Natural killer cell (primary cell): ENCODE measurements at places on chromosomes 2 and 18. TPM values are rescaled to one million over a fixed set of nuclear protein-coding genes. Genes with fewer than 3 reads are reported as not detected.
A peak's percentile ranks its signal among the peaks of the same experiment; 100 is the strongest.

Gene IL1A
- total RNA-seq, result 1.6 TPM

Gene PLCD4
- 0.83 TPM for total RNA-seq

DNA sequence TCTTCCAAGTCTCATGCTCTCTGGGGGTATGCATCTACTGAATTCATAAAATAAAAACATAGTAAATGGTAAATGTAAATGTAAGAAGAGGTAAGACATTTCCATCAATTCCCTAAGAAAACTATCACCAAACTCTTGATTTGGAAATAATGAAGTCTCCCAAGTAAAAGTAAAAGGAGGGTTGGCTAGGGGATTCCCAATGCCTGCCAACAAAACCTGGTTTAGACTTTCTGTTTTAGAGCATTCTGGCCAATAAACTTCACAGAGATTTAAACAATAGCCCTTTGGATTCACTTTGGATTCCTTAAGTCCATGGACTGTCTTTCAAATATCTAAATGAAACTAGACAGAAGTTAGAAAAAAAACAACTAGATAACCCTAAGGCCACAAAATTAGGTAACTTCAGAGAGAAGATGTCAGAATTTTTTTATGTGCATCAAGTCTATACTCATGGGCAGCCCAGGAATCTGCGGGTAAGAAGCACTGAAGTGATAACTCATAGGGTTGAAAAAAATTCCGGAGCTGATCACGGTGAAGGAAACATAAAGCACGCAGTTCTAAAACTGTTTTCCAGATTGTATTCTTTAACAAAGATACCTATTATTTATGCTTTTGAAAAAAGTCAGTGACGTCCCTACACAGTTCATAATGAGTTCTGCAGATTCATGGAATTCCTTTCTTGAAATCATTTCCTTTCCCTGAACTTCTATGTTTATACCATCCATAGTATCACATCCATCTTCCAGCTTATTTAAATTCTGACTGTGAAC is 263.6 kb downstream of the AFF3 start:
- H3K27ac ChIP-seq, result no peak overlapping the region
- H3K4me3 ChIP-seq, result no peak overlapping the region
- no peaks in the 10 kb centered on the region for H3K36me3 ChIP-seq

DNA sequence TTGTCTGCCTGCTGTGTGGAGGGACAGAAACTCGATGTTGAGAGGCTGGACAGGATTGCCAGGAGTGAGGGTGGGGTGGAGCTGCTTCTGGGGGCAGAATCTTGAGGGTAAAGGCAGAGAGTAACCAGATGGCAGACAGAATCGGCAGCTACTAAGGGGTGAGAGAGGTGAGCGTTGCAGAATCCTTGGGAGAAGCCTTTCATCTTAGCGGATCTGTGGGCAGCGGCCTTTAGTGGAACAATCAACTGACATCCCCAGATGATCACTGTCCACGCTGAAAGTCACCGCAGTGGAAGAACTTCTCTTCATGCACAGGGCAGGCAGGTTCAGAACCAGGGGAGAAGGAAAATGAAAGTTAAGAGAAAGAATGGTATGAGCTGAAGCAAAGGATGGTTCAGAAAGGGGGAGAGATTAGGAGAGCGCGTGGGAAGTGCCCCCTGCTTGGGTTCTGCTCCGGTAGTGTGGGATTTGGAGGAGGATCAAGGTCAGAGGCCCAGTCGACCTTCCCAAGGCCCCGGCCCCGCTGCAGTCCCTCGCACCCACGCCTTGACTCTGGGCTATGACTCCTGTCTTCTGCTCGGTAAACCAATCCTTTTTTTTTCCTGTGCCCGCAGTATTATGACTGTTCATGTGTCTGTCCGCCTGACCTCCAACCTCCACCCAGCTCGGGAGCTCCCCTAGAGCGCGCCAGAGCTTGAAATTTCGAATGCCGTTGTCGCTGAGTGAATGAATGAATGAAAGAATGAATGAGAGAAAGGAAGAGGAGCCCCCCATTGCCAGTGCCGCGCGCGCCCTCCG is 584 bp downstream of the BOLA3 start:
- no peak for DNase-seq
- peak overlapping the region; percentile 52 for H3K4me3 ChIP-seq
- peaks cover 22% of the 10 kb centered on the region for H3K4me1 ChIP-seq
- peaks cover 12% of the 10 kb centered on the region for H3K36me3 ChIP-seq

DNA sequence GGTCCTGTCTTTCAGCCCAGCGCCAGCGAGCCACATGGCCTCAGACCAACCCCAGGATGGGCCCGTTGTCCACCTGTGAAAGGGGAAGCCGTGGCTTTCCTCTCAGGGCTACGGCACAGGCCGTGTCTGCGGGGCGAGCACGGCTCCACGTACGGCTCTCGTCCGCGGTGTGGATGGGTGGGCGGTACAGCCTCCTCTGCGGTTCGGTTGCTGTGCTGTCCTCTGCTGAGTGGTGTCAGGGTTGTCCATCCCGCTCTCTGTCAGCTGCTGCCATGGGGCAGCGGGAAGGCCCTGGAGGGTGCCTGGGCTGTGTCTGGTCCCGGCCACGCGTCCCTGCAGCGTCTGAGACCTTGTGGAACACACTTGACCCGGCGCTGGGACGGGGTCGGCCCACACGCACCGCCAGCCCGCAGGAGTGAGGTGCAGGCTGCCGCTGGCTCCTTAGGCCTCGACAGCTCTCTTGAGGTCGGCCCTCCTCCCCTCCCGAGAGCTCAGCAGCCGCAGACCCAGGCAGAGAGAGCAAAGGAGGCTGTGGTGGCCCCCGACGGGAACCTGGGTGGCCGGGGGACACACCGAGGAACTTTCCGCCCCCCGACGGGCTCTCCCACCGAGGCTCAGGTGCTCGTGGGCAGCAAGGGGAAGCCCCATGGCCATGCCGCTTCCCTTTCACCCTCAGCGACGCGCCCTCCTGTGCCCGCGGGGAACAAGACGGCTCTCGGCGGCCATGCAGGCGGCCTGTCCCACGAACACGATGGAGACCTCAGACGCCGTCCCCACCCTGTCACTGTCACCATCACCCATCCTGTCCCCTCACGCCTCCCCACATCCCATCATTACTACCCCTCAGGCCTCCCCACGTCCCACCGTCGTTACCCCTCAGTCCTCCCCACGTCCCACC is 128.7 kb downstream of the NFATC1 start:
- peak overlapping the region; percentile 88 for H3K27ac ChIP-seq
- H3K4me1 ChIP-seq, result peaks cover 50% of the 10 kb centered on the region
- H3K4me3 ChIP-seq, result peak overlapping the region; percentile 41
- peaks cover 7% of the 10 kb centered on the region for H3K36me3 ChIP-seq

DNA sequence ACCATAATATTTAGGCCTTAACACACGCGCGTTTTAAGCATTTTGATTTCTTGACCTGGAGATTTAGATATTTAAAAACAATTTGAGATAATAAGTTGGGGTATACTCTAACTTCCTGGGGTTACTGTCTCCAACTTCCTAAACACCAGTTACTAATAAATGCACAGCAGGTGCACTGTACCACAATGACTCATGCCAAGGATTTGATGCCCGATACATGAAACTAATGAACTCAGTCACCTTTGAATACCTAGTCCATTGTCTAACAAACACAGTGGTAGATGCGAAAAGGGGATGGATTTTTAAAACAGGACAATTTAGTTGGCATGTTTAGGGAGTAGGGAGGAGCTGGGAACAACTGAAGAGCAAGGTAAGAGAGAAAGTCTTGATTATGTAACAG is 21.2 kb downstream of the CABYR start:
- DNase-seq, result no peak
- H3K36me3 ChIP-seq, result no peaks in the 10 kb centered on the region
- H3K4me3 ChIP-seq, result no peak overlapping the region
- H3K4me1 ChIP-seq, result no peaks in the 10 kb centered on the region

- H3K27me3 ChIP-seq, result no peaks in the 10 kb centered on the region
- DNase-seq, result no peak
- no peak overlapping the region for H3K4me3 ChIP-seq
- no peaks in the 10 kb centered on the region for H3K36me3 ChIP-seq
These were observed 261.6 kb downstream of the ASXL3 start for GRCh38 chr18:33839452-33840211.

- H3K36me3 ChIP-seq, result peaks cover 5% of the 10 kb centered on the region
- H3K4me1 ChIP-seq, result peaks cover 8% of the 10 kb centered on the region
- peak overlapping the region; percentile 96 for H3K27ac ChIP-seq
- peak overlapping the region; percentile 65 for H3K4me3 ChIP-seq
- DNase-seq, result no peak
These were observed 448 bp downstream of the YPEL5 start for GRCh38 chr2:30147196-30147714.

DNA sequence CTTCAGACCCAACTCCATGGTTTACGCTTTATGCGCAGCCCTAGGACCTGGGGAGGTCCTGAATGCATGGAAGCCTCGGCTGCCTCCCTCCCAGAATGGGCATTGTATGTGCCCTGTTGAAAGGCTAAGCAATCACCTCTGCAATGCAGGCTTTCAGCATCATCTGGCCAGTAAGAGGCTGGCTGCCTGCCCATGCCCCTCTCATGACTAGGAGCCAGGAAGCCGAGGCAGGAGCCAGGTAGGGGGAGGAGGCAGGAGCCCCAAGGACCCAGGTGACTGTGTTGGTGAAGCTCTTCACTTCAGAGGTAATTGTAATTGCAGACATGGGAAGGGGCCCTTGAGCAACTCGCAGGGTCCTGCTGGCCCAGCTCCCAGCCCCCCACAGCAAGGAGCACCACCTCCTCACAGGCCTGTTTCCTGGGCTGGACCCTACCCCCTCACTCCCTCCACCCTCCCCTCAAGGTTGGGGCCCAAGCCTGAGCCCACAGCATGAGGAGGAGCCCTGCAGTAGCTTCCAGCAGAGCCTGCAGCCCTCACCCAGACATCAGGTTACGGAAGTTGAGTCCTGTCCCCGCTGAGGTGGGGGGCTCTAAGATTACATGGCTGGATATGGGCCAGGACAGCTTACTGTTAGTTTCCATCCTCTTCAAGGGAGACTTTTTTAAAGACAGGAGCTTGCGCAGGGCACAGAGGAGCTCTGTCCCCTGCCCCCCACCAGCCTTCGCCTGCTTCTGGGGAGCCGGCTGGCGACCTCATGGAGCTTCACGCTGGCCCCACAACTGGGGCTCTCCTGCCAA is 21.9 kb downstream of the CRACDL start:
- peaks cover 33% of the 10 kb centered on the region for H3K4me1 ChIP-seq
- no peak overlapping the region for H3K4me3 ChIP-seq
- no peaks in the 10 kb centered on the region for H3K36me3 ChIP-seq
- no peak overlapping the region for H3K27ac ChIP-seq
- no peak for DNase-seq

- H3K27ac ChIP-seq, result no peak overlapping the region
- H3K4me1 ChIP-seq, result no peaks in the 10 kb centered on the region
- no peaks in the 10 kb centered on the region for H3K27me3 ChIP-seq
- H3K4me3 ChIP-seq, result no peak overlapping the region
These were observed 49.1 kb upstream of the CPO start for GRCh38 chr2:206890179-206890578.

DNA sequence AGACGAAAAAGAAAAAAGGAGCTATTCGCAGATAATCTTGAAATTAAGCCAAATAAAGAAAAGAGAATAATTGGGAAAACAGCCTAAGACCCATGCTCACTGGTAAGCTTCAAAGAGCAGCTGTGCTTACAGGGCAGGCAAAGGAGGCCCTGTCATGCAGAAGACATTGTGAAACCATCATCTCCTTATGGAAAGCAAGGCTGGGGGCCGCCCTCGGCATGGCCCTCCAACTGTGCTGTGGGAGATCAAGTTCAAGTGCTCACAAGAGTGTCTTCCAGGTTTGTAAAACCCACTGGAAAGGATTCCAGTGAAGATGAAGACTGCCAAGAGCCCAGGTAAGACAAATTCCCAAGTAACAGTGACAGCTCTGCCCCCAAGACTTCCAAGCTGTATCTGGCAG is 32.2 kb downstream of the ACVR1 start:
- H3K4me1 ChIP-seq, result no peaks in the 10 kb centered on the region
- H3K36me3 ChIP-seq, result no peaks in the 10 kb centered on the region
- no peak overlapping the region for H3K27ac ChIP-seq
- no peaks in the 10 kb centered on the region for H3K27me3 ChIP-seq
- DNase-seq, result no peak
